Aorta (tissue), 5 donors: ENCODE measurements at places on chromosomes 12 and 14.

- DNase-seq, result no peak
These were observed 526.2 kb downstream of the FUT8 start for GRCh38 chr14:65938738-65939137.

DNA sequence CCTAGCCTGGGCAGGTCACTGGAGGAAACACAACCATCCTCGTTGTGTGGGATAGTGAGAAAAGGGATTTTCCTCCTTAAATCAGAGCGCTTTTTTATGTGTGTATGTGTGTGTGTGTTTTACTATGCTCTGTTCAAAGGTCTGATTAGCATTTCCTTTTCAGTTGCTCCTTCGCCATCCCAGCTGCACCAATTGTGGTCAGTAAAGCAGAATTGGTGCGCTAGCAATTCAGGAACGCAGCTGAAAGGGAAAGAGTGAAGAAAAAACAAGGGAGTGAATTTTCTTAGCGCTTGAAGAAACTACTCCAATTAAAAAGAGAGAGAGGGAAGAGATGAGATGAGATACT is 173.3 kb upstream of the PARP11 start:
- no peak for DNase-seq

- no peak for DNase-seq
These were observed 61.0 kb downstream of the PPM1A start for GRCh38 chr14:60309867-60310552.

DNA sequence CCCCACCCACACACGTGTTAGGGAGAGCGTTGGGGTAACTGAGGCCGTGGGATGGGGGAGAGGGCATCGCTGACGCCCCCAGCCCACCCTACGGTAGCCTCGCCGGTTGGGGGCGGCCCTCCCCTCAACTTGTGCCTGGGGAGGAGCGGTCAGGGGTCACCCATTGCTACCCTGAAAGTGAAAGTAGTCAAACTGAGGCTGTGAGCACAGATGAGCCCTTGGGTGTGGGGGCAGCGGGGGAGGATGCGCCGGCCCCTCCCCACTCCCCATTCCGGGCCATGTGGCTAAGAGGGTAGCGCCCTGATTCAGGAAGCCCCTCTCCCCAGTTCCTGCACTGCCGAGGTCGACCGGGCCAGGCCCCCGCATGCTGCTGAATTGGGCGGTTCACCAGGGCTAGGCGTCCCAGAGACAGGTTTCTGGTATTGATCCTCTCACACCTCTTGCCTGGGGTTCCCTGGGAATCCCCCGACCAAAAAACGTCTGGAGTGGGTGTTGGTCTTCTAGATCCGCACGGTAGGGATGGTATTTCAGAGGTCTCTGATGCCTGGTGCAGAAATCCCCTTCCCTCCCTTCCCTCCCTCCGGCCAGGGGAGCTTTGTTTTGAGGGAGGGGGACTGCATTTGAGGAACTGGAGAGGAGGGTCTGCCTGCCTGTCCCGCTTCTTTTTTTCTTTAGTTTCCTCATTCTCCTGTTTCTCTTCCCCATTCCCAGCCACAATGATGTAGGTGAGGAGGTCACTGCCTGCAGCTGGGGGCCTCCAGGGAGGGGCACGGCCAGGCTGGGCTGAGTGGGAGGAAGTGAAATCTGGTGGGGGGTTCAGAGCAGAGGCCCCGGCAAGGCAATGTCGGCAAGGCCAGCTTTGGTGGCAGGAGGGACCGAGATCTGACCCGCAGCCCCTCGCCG is 1.0 kb downstream of the SH2B3 start:
- DNase-seq, result peak; percentile 86

GRCh38 chr14:23828001-23828400 is 125.6 kb upstream of the DHRS4 start:
- no peak for DNase-seq

GRCh38 chr12:92546635-92547348 is 156.0 kb upstream of the PLEKHG7 start:
- DNase-seq, result no peak

GRCh38 chr12:21718944-21719650 is 55.4 kb downstream of the KCNJ8 start:
- no peak for DNase-seq

DNA sequence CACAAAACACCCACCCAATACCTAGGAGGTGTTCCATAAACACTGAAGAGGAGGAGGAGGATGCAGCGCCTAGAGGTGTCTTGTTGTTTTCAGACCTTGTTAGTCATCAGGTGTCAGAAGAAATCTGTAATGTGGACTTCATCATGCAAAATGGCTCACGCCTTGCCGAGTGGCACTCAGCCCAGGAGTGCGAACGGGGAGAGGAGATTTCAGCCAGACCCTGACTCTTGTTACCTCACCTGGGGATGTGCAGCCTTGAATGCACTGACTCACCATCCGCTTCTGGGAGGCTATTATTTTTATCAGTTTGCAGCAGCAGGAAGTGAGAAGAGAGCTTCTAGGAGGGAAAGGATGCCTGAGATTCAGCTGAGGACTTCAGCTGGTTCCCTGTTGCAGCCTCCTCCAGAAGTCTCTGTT is 48.2 kb upstream of the PLXNC1 start:
- no peak for DNase-seq

DNA sequence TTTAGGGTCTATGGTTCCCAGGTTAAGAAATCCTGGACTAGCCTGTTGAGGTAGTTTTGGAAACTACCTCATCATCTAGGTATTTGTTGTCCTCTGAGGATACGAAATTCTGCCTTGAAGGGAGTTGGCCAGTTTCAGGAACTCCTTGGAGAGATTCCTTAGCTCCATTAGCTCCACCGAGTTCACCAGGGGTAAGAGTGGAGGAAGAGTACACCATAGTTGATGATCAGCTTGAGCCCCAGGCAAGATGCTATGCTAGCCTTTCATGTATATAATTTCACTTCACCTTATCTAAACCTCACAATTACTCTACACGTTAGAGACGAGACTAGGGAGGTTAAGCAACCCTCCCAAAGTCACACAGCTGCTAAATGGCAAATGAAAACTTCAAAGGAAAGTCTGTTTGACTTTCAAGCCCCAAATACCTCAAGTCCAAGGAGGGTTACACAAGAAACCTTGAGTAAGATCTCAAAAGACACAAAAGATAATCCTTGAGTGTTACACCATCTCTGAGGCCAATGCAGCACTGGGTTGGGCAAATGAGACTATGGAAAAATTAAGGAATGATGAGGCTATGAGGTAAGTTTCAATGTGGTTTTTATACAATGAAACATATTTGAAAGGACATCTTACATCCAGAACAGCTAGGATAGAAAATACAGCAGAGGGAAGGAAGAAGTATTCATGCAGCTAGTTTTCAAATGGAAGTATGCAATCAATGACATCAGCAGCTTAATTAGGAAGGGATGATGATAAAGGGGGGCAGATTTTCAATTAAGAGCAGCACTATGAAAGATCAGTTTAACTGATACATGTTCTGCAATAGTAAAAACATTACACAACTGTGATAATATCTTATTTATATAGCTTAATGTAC is 97.2 kb upstream of the KRAS start:
- DNase-seq, result no peak
